NCI-H82 (cell line): ENCODE measurements at places on chromosomes 16 and 17.

DNA sequence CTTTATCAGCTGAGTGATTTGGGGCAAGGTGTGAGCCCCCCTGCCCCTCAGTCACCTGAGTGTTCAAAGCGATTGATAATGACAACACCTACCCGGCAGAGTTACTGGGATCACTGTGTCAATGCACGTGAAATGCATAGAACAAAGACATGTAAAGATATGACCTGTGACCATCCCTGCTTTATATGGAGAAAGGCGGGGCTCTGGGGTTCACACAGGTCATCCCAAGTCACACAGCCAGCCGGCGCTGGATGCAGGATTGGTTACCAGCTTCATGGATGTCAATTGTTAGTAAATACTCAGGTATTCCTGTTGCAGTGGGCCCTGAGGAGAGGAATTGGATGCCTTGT is 64.4 kb downstream of the CRISPLD2 start:
- DNase-seq, result no peak

DNA sequence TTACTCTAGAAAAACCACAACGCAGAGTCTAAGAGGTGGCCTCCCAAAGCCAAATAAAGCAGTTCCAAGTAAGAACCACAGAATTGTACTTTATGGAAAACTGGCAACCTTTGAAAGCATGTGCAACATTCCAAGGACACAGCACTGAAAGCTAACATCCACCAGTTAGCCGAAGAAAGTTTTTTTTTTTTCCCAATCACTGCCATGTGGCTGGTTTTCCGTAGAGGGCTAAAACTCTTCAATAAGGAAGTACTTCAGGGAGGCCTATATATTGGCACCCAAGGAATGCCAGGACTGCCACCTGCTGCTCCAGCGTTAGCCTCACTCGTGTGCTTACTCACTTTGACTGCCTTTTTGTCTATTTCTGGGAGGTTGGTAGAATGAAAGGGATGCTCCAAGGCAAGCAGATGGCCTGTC is 25.2 kb downstream of the CEP95 start:
- DNase-seq, result no peak

DNA sequence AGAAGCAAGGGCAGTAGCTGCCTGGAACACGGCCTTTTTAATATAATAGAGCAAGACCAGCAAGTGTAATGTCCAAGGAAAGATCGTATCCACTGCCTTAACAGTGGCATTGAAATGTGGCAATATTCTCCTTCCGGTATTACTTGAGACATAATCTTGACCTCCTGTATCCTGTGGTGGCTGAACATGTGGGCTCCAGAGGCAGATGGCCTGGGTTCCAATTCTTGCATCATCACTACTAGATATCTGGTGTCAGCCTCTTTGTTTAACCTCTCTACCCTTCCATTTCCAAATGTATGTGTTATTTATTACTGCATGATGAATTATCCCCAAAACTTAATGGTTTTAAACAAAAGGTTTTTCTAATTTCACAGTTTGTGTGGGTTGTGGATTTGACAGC is 3.5 kb upstream of the CDYL2 start:
- no peak for DNase-seq

- peak; percentile 50 for DNase-seq
Observed at GRCh38 chr17:81032641-81033480, 2.1 kb upstream of the BAIAP2 start.

- no peak for DNase-seq
Observed at GRCh38 chr17:78908426-78908825, 5.4 kb upstream of the CEP295NL start.
